Hematopoietic multipotent progenitor cell treated with erythropoietin and hydrocortisone succinate and interleukin-3 and kit ligand, for 15 days (in vitro differentiated cells): ENCODE measurements at places on chromosomes 6 and 20.

DNA sequence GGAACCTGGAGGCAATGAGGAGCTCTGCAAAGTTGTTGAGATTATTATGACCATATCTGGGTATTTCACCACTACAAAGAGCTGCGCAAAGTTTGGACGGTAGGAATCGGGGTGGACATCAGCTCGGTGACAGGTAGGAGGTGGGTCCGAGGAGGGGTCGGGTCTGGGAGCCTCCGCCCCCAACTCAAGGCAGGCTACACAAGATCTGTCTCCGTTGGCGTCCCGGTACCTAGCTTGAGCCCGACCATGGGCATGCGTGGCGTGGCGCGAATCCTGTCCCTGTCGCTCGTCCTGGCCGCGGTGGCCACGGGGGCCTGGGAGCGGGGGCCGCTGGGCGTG is 40.2 kb upstream of the ZNFX1 start:
- no peak for DNase-seq

DNA sequence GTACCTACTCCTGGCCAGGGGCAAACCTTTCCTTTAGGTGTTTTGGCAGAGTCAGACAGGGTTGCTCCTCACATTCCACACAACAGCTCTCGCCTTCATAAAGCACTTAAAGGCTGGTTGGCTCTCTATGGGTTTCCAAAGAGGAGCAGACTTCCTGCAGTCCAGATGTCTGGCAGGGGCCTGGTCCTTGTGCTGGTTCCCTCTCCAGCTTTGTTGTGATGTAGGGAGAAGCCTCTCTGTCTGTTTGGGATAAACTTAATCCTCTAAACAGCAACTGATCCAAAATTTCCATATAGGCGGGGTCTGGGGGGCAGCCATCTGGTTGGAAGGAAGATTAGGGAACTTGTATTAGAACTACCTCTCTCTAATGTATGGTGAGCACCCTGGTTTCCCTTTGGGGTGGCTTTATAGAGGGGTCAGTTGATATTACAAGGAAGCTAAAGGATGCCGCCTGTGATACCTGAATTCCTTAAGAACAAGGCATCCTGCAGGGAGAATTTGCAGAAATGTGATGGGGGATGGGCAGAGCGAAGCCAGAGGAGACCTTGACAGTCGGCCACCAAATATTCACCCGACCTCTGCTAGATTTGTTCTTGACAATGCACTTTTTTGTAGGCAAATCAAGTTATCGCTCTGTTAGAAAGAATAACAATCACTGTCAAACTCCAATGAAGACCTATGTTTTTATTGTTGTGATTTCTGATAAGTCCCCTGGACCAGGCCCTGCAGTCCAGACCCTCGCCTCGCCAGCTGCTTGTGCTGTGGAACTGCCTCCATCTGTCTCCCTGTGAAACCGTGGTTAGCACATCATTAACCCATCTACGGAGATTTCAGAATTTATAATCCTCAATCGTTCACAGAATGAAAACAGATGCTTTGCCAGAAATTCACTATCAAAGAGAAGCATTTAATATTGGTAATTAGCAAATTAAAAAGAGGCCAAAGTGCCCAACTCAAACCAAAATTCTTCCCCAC is 94.0 kb upstream of the RALGAPA2 start:
- no peak for DNase-seq

- DNase-seq, result no peak
Measured at GRCh38 chr6:116596815-116597214, 19.5 kb upstream of the RSPH4A start.

- DNase-seq, result no peak
Measured at GRCh38 chr20:57716901-57717300, 7.1 kb upstream of the PMEPA1 start.

DNA sequence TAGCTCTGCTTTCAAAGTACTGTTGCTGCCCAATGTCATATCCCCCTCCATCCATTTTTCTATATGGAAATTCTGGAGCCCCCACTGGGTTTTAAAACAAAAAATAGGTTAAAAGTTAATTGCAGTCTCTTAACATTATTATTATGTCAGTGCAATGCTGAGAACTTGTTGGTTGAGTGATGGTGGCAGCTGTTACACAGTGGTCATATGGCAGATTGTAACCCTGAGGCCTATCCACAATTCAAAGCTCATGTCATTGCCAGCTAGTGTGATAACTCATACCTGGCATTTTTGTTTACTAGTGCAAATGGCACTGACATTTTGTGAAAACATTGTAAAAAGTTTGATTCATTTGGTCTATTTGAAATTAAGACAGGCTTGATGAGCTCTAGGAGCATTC is 305.7 kb upstream of the FLRT3 start:
- DNase-seq, result no peak

- no peak for DNase-seq
Measured at GRCh38 chr6:139010674-139011073, 17.9 kb upstream of the ABRACL start.

- DNase-seq, result no peak
Measured at GRCh38 chr20:40892642-40893041, 136.0 kb upstream of the TOP1 start.

DNA sequence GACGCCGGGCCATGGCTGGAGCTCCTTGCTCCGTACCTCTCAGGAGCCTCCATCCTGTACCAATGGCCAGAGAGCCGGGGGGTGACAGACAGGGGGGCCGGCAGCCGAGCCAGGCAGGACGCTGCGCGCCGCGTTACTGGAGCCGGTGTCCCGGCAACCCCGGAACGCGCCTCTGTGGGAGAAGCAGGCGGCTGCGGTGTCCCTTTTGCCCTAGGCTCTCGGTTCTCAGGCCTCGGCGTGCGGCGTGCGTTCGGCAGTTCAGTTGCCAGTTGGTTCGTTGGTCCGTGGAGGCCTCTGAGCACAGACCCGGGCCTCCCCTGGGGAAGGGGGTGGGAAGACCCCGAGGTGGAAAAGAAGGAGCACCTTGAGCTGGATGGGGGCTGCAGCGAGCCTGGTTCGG is at the start of gene SPATS1:
SPATS1 (plus strand) TSS at position 162 of the 400 bp plus-strand sequence. CDS start 446 bp downstream, outside the sequence.
- no peak for DNase-seq

DNA sequence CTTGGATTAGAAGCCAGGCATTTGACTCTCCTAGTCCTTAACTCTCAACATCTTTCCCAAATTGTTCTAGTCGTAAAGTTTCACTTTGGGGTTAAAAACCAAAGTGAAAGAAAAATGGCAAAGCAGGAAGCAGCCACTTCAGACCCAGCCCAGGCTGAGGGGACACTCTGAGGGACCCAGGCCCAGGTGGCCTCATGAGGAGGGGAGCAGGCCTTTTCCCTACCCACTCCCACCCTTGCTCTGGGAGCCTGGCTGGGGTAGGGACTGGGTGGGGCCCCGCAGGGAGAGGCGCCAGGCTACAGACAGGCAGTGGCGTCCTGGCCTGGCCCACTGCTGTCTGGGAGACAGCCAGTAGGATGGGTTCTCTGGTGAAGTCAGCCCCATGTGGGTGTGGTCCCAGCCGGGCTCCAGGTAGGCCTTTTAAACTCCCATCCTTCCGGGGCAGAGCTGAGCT is 68.7 kb upstream of the MYL9 start:
- no peak for DNase-seq

DNA sequence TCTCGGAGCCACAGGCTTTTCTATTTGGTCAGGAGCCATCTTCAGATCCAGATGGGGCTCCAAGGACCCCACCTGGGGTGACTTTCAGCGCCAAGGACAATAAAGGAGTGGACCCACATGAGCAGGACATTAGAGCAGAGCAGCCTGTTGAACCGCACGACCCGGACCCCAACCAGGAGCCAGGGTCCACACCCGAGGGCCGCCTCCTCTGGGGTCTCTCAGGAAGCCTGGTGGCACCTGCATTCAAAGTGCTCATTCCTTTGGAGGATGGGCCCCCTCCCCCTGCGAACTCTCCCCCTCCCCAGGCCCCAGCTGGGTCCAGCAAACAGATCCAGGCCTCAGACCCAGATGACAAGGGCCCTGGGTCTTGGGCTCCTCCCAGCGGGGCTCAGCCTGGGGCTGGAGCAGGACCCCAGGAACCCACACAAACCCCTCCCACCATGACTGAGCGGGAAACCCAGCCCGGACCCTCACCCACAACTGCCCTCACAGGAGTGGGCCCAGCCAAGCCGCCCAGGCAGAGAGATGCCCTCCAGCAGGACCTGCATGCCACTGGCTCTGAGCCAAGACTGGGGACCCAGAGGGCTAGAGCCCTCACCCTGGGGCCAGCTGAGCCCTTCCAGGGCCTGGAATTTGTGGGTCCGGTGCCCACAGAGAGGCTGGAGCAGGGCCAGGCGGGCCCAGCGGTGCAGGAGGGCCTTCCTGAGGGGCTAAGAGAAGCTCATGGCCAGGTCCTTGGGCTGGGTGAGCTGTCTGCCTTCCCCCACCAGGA is 23.9 kb downstream of the RAB44 start:
- DNase-seq, result no peak

GRCh38 chr20:49276961-49277785 is 684 bp downstream of the ZNFX1 start:
- peak; percentile 28 for DNase-seq

- DNase-seq, result no peak
Measured at GRCh38 chr20:55964790-55965189, 40.5 kb downstream of the CBLN4 start.

- no peak for DNase-seq
Measured at GRCh38 chr6:72761761-72762160, 139.9 kb downstream of the KCNQ5 start.
